ENCODE measurements at places on chromosomes 4 and X.
A peak's percentile ranks its signal among the peaks of the same experiment; 100 is the strongest.

GRCh38 chrX:118780911-118781310 is 42.7 kb upstream of the ZCCHC12 start:
- DNase-seq, result no peak

DNA sequence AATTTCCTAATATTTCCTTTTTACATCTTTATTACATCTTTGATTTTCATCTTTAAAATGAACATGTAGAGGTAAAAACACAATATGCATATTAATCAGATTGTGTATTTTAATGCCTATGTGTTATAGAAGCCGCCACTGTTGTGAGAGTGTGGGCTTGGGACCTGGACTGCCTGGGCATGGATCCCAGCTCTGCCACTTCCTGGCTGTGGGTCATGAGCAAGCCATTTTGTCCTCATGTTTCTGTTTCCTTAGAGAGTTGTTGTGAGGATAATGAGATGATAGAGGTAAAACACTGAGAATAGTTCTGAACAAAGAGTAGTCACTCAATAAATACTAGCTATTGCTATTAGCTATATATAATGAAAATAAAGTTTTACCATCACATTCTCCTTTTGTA is 38.4 kb upstream of the SCOC start:
- no peak for DNase-seq

DNA sequence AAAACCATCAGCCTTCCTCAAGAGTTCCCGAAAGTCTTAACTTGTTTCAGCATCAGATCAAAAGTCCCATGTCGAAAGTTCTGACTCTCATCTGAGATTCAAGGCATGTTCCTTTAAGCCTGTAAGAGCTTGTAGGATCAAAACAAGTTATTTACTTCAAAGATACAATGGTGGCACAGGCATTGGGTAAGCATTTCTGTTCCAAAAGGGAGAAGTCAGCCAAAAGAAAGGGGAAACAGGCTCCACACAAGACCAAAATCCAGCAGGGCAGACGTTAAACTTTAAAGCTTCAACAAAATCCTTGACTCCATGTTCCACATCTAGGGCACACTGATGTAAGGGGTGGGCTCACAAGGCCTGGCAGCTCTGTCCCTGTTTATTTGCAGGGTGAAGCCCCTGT is 91.7 kb downstream of the FHDC1 start:
- DNase-seq, result no peak

DNA sequence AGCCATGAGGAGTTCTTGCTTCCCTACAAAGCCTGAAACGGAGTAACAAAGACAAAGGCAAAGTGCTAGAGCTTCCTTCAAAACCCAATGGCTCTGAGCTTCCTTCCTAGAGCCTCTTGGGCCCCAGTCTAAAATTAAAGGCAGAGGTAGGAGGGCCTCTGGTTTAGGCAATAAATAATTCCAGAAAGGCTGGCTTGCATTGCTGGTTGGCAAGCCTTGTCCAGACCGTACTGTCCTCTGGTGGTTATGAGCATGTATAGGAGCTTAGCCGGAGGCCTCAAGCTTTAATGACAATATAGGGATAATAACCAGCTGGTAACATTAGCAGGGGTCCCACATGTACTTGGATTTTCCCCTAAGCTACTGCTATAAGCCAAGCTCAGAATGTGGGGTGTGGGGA is 237.3 kb downstream of the AR start:
- peak; percentile 10 for DNase-seq

DNA sequence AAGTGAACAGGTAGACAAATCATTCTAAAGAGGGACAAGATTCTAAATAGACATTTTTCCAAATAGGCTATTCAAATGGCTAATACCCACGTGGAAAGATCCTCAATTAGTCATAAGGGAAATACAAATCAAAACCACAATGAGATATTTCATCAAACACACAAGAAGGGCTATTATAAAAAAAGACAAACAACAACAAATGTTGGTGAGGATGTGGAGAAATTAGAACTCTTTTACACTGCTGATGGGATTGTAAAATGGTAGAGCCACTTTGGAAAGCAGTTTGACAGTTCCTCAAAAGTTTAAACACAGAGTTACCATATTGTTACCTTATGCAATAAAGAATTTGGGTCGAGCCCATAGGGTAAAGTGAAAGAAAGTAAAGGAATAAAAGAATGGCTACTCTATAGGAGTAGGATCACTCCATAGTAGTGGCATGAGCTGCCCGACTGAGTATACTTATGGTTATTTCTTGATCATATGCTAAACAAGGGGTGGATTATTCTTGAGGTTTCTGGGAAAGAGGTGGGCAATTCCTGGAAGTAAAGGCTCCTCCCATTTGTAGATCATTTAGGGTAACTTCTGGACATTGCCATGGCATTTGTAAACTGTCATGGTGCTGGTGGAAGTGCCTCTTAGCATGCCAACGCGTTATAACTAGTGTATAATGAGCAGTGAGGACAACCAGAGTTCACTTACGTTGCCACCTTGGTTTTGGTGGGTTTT is 58.9 kb upstream of the FAM9C start:
- DNase-seq, result no peak

DNA sequence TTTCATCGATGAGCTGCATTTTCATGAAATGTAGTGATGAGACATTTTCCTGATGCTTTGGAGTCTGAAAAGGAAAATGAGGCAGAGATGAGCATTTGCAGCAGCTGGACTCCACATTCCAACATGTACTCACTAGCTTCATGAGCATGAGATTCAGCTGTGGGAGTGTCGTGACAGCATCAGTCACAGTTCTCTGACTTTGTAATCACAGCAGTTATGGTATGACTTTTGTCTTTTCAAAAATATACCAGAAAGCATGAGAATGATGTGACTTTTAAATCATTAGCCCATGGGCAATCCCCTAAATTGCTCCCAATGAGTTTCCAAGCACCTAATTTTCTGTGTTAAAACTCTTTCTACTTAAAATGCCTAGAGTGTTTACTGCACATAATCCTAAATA is 18.3 kb upstream of the MSL3 start:
- no peak for DNase-seq

DNA sequence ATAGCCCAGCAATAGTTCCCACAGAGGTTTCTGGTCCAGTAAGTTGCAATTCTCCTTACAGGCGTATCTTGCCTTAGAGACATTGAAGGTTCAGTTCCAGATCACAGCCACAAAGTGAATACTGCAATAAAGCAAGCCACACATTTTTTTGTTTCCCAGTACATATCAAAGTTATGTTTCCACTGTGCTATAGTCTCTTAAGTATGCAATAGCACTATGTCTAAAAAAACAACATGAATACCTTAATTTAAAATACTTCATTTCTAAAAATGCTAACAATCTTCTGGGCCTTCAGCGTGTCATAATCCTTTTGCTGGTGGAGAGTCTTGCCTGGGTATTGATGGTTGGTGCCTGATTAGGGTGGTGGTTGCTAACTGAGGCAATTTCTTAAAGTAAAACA is 659.1 kb downstream of the GRID2 start:
- DNase-seq, result no peak

GRCh38 chr4:183469936-183470335 is 25.5 kb downstream of the CDKN2AIP start:
- DNase-seq, result no peak

GRCh38 chr4:168708108-168708507 is 211.3 kb downstream of the PALLD start:
- no peak for DNase-seq

DNA sequence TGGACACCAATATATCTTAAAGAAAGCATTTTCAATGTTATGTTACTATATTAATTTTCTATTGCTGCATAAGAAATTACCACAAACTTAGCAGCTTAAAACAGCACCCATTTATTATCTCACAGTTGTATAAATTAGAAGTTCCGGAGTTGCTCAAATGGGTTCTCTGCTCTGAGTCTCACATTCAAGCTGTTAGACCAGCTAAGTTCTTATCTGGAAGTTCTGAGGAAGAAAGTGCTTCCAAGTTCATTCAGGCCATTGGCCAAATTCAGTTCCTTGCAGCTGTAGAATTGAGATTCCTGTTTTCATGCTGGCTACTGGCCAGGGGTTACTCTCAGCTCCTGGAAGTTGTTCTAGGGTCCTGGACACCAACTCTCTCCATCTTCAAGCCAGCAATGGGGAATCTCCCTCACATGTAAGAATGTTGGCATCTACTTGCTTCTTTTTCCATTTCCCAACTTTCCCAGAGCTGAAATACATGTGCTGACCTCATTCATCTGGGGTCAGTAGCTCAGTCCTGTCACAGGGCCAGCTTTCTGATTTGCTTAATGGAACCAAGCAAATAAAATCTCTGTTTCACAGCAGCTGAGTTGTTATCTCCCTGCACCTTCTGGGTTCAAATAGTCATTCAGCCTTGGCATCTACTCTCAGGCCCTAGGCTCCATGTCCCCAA is 99.6 kb upstream of the INTU start:
- peak; percentile 7 for DNase-seq

- DNase-seq, result peak; percentile 30
These were observed 176.2 kb upstream of the CXorf66 start for GRCh38 chrX:140141444-140142029.

DNA sequence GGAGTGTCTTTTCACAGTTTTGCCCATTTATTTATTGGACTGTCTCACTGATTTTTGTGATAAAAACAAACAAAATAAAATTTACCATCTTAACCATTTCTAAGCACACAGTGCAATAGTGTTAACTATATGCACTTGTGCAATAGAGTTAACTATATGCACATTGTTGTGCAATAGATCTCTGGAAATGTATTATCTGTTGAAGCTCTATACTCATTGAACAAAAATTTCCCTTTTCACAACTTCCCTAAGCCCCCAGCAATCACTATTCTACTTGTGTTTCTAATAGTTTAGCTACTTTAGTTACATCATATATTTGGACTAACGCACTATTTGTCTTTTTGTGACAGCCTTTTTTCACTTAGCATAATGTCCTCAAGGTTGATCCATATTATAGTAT is 59.7 kb upstream of the BEX4 start:
- no peak for DNase-seq

DNA sequence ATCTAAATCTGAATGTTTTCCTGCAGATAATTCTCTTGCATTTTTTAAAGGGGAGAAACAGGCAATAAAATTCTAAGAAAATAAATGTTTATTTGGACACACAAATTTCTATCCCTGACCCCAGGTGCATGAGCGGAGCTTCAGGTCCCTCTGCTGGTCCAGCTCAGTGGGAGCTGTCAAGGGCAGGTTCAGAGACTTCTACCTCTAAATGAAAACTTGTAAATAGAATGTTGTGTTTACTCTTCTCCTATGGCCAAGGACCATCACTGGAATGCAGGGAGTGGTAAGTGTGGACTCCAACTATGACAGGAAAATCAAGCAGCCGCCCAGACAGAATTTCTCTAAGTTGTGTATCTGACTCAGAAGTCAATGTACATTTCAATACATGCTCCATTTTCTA is 148.6 kb upstream of the TTC29 start:
- no peak for DNase-seq

- no peak for DNase-seq
These were observed 25.6 kb downstream of the ATP10D start for GRCh38 chr4:47510506-47511143.

- no peak for DNase-seq
These were observed 143.7 kb upstream of the ANK2 start for GRCh38 chr4:112905728-112906127.

- DNase-seq, result peak; percentile 53
These were observed 12.6 kb downstream of the SRD5A3 start for GRCh38 chr4:55358668-55359067.

GRCh38 chr4:96247096-96247495 is 407.2 kb downstream of the PDHA2 start:
- DNase-seq, result no peak

GRCh38 chr4:163565226-163566135 is 71.0 kb downstream of the TMA16 start:
- DNase-seq, result no peak

DNA sequence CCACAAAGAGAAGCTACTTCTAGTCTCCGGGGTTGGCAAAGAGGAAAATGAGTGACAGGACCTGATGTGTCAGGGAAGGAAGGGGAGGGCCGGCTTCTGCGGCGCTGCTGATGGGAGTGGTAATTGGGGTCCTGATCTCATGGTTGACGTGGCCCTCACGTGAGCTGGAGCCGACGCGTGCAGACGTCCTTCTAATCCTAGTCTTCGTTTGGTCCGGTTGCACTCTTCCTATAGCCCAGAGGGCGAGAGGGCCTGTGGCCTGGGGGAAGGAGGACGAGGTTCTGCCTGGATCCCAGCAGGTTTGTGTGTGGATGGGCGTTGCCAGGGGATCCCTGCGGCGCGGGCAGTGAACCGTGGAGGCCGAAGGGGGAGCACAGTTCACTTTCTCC is at the start of gene ARMCX1:
ARMCX1 (plus strand) TSS at position 186 of the 389 bp plus-strand sequence. CDS start 2,384 bp downstream, outside the sequence.
- DNase-seq, result peak; percentile 78

- DNase-seq, result no peak
These were observed 15.6 kb upstream of the SLC2A9 start for GRCh38 chr4:10036807-10037342.

DNA sequence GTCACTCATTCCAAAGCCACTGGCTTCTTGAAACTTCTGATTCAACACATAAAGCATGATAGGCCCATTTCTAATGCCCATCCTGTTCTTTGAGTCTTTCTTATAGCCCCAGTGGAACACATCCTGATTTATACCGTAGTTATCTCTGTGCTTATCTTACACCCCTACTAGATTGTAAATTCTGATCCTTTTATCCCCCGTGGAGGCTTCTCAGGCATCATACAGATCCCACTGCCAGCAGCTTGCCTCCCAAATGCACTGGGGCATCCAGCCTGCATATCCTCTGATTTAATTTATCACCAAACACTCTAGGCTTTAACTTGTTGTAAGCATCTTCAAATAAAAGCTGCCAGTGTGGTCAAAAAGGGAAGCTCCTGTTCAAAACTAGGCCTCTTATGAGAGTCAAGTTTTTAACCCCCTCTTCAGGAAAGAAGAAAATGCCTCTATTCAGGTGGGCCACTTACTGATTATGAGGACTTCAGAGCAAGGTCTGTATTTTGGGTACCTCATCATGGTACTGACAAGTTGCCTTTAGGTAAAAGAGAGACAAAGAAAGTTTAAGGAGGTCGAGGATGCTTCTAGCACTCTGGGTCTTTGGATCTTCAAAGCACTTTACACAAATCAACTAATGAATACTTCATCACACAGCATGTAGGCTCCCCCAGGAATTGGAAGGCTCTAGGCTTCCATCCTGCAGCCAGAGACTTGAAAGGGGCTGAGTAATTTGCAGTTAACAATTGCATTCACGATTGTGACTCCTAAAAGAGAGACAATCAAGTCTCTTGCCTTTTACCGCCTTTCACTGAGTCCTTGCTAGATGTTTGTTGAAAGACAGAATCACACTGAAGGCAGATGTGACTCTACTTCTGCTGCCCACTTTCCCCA is 95.8 kb upstream of the LDB2 start:
- no peak for DNase-seq

GRCh38 chr4:153156263-153156662 is 48.0 kb upstream of the TRIM2 start:
- DNase-seq, result no peak

GRCh38 chrX:1518512-1518911 is 18.5 kb downstream of the P2RY8 start:
- no peak for DNase-seq

GRCh38 chr4:114691865-114692264 is 93.3 kb downstream of the UGT8 start:
- DNase-seq, result no peak

DNA sequence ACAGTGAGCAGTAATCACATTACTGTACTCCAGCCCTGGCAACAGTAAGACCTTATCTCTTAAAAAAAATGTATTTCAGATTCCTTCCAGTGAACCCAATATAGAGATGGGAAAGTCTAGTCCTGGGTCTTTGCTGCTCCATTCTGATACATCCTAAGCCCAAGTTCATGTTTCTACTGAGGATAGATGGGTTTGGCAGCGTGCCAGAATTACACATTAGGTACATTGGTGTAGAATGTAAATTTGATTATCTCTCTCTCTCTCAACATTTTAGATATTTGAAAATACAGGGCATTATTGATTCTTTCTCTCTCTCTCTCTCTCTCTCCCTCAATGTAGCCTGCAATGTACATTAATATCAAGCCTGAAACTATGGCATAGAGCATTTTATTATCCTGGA is 43.5 kb upstream of the ZNF330 start:
- DNase-seq, result no peak

Measured in AG08396 (cell line).